Uterine smooth muscle cell (primary cell): ENCODE measurements at places on chromosomes 5 and 9. TPM values are rescaled to one million over a fixed set of nuclear protein-coding genes. Genes with fewer than 3 reads are reported as not detected.

ZNF618 gene
- 11.4 and 12.8 TPM in 2 replicates for total RNA-seq

COL15A1 gene
- 23.9 and 104 TPM in 2 replicates for total RNA-seq

SPATA31A3 gene
- not detected in 2 replicates for total RNA-seq

CERCAM gene
- 57.0 and 125 TPM in 2 replicates for total RNA-seq

PPP3R2 gene
- total RNA-seq = not detected in 2 replicates

FREM1 gene
- total RNA-seq = 0.11 and 1.1 TPM in 2 replicates

PLPP7 gene
- 7.9 and 10.2 TPM in 2 replicates for total RNA-seq

LCP2 gene
- 0.25 TPM in 1 of 2 replicates, not detected in the other for total RNA-seq

SLC22A4 gene
- total RNA-seq = 1.1 and 3.0 TPM in 2 replicates

NPDC1 gene
- 13.3 and 20.9 TPM in 2 replicates for total RNA-seq
